ENCODE measurements at places on chromosomes 5 and 9.

DNA sequence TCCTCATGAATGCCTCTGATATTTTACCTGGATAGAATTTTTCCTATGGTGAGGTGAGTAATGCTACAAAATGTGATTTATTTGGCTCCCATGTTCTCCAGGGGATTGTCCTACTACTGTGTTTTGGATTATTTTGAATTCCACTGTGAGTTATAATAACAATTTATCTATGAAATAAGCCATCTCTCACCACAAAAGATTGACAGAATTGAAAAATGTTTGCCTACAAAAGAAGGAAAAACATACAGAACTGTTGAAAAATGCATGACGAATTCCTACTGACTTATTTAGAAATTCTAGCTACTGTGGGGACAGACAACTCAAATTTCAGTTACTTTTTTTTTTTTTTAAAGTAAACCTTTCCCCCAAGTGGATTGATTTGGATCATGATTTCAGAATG, 463.7 kb upstream of the GRIN3A start:
- DNase-seq: no peak

GRCh38 chr5:110218981-110219380, 507.5 kb downstream of the TMEM232 start:
- no peak for DNase-seq

- DNase-seq: no peak
Measured at GRCh38 chr9:83472764-83473163, 65.4 kb downstream of the FRMD3 start.

- DNase-seq: peak; percentile 70
Measured at GRCh38 chr5:42811591-42812446, at the start of gene SELENOP. Gene SELENOP, minus strand, starts transcription at chr5:42811892. Its CDS starts 3,539 bp downstream, at chr5:42808353.

DNA sequence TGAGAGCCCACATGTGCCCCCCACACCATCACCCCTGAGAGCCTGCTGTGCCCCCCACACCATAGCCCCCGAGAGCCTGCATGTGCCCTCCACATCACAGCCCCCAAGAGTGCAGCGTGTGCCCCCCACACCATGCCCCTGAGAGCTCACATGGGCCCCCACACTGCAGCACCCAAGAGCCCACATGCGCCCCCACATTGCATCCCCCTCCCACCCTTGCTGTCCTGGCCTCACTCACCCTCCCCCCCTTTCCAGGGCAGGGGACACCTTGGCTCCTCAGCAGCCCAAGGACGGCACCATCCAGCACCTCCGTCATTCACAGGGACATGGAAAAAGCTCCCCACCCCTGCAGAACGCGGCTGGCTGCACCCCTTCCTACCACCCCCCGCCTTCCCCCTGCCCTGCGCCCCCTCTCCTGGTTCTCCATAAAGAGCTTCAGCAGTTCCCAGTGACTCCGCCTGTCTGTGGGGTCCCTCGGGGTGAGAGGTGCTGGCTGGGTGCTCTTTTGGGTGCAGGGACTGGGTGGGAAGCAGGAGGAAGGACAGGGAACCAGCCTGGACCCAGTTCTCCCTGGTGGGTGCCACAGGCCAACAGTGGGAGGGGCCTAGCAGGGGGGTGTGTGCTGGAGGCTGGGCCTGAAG, 5.0 kb downstream of the LCN1 start:
- no peak for DNase-seq

DNA sequence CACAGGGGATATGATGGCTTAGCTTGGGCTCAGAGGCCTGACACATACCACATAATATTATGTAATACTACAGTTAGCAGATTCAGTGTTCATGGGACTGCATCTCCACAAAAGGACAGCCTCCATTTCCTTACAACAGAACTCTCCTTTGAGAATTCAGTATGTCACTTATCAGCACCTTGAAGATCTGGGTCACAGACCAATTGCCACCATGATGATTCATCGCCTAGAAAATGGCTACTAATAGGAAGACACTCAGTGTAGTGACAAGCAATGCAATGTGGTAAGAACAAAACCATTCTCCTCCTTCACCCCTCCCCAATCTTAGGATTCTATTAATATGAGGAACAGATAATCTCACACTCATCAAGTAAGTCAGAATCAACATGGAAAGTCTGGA, 38.7 kb upstream of the PRLR start:
- no peak for DNase-seq

Measured in epithelial cell of proximal tubule (primary cell).